ENCODE measurements at places on chromosomes 7 and 10.

GRCh38 chr10:132419538-132420468, 22.8 kb downstream of the PWWP2B start:
- no peak for DNase-seq

GRCh38 chr10:28754930-28755718, 77.8 kb downstream of the BAMBI start:
- no peak for DNase-seq

DNA sequence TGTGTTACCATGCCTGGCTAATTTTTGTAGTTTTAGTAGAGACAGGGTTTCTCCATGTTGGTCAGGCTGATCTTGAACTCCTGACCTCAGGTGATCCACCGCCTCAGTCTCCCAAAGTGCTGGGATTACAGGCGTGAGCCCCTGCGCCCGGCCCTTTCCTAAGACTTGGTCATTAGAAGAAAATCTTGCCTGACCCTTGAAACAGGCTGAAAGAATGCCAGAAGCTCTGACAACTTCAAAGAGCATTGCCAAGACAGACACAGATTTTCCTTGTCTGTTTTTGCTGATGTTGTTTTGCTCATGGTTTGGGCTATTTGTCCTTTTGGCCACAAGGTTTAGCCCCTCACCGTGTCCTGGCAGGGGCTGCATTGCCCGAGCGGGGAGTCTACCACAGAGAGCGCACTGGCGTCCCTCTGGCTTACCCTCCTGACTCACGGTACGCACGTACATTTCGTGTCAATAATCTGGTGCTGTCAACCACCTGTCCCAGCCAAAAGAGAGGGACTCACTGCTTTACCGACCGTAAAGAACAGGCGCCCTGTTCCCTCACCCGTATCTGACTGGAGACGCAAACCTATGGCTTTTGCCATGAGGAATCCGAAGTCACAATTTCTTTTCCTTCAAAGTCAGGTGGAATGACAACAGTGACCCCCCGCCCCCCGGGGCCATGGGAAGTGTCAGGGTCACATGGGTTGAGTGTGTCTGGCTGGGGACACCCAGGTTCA, 10.1 kb upstream of the INPP5A start:
- DNase-seq, result no peak

DNA sequence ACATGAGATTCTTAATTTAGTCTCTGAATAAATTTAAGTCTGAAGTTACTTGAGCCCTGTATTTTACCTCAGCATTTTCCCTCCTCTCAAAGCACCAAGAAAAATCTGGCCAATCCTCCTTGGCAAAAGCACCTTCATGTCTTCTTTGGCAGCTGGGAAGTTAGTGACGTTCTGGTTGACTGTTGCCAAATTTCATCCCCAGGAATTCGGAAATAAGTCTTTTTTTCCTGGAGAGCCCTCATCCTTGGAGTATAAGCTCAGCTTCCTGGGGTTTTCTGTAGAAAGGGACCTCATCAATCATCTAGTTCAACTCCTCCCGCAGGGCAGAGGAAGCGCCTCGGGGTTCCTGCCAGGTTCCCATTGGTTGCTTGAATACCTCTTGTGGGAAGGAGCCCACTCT, 377.6 kb downstream of the PHTF2 start:
- no peak for DNase-seq

DNA sequence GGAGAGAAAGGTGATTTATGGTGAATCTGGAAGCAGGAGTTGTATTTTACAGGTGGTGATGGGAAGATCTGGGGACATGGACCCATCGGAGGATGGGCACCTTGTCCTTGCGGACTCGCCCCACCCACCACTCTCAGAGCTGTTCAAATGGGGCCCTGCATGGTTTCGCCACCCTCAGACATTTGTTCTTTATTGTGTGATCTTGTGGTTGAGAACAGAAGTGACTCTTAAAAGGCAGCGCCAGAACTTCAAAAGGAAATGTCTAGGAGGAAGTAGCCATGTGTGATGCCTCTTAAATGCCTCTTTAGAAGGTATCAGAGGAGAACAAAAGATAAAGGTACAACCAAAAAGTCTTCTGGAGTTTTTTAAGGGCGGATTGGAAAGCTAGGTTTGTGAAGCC, 205.7 kb downstream of the KIAA1217 start:
- no peak for DNase-seq

DNA sequence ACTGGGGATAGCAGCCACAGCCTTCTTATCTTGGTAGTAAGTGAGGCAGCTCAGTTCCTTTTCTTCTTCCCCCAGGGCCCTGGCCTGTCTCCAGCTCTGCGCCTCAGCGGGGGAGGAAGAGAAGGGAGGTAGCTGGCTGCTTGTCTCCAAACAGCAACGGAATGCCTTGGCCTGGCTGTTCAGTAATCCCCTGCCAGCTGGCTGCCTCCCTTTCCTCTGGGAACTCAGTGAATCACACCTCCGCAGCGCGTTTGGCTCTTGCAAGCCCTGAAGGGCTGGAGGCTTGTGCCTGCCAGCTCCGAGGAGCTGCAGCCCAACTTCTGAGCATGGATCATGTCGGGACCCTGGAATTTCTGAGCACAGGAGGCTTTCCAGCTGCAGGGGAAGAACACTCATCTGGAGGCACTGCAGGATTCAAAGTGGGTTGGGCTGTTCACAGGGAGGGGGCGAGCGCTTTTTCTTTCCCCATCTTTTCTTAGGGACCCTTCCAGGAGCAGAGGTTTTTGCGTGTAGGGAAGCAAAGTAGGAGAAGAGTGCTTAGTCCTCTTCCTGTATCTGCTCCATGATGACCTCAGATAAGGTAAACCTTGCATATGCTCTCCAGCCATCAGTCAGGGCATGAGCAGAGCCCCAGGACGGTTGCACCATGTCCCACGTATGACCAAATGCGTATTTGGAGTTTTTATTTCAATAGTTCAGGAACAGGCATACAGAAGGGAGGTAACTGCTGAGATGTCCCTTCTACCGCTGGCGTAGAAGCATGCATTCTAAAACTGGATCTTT, 253.2 kb upstream of the INHBA start:
- no peak for DNase-seq

GRCh38 chr7:362402-363096, 72.6 kb downstream of the FOXL3 start:
- DNase-seq, result no peak

DNA sequence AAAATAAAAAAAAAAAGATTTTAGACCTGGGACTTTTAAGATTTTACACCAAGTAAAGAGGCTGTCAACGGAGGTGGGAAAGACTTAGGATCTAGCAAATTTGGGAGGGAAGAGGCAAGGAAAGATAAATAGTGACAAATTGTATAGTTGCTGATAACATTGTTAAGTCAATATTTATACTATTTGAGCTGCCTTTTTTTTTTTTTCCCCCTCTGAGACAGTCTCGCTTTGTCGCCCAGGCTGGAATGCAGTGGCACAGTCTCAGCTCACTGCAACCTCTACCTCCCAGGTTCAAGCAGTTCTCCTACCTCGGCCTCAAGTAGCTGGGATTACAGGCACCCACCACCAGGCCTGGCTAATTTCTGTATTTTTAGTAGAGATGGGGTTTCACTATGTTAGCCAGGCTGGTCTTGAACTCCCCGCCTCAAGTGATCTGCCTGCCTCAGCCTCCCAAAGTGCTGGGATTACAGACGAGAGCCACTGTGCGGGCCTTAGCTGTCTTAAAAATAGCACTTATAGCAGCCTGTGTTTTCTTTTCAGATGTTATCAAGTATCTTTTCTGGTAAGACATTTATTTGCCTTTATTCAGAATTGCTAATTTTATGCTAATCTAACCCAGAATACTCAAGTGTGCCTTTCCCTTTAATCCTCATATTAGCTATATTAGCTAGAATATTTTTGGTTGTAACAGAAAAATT, 94.5 kb downstream of the MMRN2 start:
- DNase-seq, result no peak

- DNase-seq, result no peak
These were observed 38.8 kb upstream of the INPP5A start for GRCh38 chr10:132498562-132499366.

- DNase-seq, result no peak
These were observed 86.0 kb upstream of the ZMIZ1 start for GRCh38 chr10:78982726-78983125.

Measured in hematopoietic multipotent progenitor cell treated with erythropoietin and hydrocortisone succinate and interleukin-3 and kit ligand, for 15 days (in vitro differentiated cells).